Upper lobe of right lung (tissue), 1 donor: ENCODE measurements at places on chromosomes 1 and 21. TPM values are rescaled to one million over a fixed set of nuclear protein-coding genes. Genes with fewer than 3 reads are reported as not detected.

GRCh38 chr1:13619909-13620308 lies 36.3 kb downstream of the PDPN start:
- DNase-seq, result no peak

PTCH2 gene
- total RNA-seq, result 0.64 TPM

GRCh38 chr1:58981392-58981791 lies 197.5 kb upstream of the JUN start:
- DNase-seq, result no peak

DNA sequence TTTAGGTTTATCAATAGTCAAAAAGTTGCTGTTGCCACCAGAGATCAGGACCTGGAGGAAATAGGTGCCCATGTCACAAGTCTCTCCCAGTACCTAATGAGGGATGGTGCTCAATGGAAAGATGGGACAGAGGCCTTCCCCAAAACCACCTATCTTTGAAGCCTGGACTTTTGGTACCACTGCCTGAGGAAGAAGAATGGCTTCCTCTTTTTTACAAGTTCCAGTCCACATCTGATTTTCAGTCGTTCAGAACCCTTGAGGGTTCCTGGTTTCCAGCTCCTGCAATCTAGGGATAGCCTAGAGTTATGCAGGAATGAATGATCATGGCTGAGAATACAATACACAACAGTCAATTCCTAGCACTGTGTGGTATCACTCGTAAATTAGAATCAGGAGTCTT lies 5.7 kb downstream of the CATSPERE start:
- no peak for DNase-seq

DNA sequence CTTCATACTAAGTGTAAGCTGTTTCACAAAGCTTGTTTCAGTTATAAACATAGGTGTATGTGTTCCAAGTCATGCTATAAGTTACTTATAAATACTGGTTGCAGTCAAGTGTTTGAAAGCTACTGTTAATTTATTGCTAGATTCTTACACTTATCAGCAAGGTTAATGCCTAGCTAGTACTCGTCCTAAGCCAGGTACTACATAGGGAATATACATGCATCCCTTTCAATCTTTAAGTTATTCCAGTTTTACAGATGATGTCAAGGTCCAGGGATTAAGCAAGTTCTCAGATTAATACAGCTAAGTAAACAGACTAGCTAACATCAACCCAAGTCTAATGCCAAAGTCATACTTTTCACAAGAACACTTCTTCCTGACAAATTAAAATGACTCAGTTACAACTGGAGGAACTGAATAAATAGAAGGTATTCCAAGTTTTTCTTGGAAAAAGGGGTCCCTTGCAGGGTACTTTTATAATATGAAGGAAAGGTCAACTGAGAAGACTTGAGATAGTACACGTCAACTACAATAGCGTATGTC lies 652.2 kb upstream of the USP24 start:
- no peak for DNase-seq

GRCh38 chr1:90726986-90727480 lies 9.9 kb upstream of the BARHL2 start:
- no peak for DNase-seq

DNA sequence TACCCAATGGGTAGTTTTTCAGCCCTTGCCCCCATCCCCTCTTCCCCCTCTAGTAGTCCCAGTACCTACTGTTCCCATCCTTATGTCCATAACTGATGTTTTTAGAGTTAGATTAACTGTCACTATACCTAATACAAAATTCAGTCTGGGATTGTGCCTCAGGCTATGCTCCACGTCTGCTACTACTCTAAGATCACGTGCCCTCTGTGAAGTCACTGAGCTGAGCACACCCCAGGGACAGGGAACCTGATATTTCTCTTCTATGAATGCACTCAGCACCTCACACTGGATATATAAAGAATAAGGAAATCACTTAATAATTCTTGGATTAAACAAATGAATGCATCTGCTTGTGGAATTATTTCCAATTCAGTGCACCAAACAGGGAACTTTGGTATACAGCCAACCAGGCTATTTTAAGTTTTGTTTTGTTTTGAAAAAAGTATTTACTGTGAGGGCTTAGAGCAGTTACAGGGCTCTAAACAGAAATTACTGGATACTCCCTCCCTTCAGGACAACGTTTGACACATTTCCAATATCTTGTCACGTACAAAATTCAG lies 307.9 kb downstream of the SMYD3 start:
- no peak for DNase-seq

GRCh38 chr1:86972262-86972661 lies 57.8 kb downstream of the HS2ST1 start:
- DNase-seq, result no peak

GRCh38 chr1:80385650-80386049 lies 1379.1 kb upstream of the ADGRL4 start:
- no peak for DNase-seq

DNA sequence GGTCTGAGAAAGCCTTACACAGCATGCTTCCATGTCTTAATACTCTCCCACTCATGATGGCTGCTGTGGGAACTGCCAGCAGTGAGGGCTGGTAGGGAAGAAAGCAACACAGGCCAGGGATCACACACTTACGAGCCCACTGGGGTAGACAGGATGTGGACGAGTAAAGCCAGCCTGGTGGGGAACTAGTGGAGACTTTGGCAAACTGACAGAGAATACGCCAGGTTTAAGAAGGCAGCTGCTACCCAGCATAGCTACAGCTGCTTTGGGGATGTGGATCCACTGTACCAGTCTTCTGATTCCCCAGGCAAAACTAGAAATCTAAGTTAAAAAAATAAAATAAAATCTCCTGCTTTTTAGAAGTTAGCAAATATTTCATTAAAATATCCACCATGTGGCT lies 664.0 kb downstream of the SMYD3 start:
- DNase-seq, result no peak
